Midbrain (tissue), 1 donor: ENCODE measurements at places on chromosomes 4 and X.
A peak's percentile ranks its signal among the peaks of the same experiment; 100 is the strongest.

- no peak for DNase-seq
Measured at GRCh38 chr4:17310269-17310652, 201.6 kb downstream of the QDPR start.

- no peak for DNase-seq
Measured at GRCh38 chr4:83108101-83108861, 6.2 kb downstream of the PLAC8 start.

DNA sequence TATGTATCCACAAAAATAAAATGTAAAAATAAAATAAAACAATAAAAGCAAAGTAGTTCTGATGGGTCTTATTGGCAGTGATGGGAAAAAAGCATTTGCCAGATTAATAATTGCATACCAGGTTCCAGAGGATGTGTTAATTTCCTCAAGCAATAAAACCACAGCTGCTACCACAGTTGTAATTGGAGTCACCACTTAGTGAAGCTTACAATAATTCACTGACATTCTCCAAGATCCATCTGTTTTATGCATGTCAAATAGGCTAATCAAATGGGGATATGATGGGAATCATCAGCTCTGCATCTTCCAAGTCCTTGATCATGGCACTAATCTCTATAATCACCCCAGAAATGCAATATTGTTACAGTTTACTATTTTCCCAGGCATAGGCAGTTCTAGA, 123.5 kb upstream of the EMCN start:
- no peak for DNase-seq

GRCh38 chrX:137548261-137548660, 17.7 kb upstream of the ZIC3 start:
- no peak for DNase-seq

- DNase-seq: no peak
Measured at GRCh38 chrX:41789374-41789773, 65.4 kb downstream of the GPR82 start.

DNA sequence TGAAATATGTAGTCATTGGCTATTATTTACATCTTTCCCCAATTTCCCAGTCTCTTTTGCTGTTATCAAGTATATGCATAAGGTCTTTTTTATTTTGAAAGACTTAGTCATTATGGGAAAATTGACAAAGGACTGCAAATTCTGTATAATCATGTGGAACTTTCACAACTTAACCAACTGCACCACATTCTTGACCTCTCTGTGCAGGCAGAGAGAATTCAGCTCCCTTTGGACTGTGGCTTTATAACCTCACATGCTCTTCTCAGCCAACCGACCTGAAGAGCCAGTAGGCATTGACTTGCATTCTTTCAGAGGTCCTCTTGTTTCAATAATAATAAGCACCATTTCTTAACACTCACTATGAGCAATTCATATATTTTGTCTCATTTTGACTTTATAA, 66.9 kb downstream of the ANXA3 start:
- no peak for DNase-seq

- peak; percentile 53 for DNase-seq
Measured at GRCh38 chrX:13646154-13646549, 6.8 kb upstream of the TCEANC start.

GRCh38 chr4:103498161-103499070, 221.4 kb downstream of the TACR3 start:
- DNase-seq: no peak

GRCh38 chr4:4880492-4880891, 21.0 kb downstream of the MSX1 start:
- DNase-seq: no peak

DNA sequence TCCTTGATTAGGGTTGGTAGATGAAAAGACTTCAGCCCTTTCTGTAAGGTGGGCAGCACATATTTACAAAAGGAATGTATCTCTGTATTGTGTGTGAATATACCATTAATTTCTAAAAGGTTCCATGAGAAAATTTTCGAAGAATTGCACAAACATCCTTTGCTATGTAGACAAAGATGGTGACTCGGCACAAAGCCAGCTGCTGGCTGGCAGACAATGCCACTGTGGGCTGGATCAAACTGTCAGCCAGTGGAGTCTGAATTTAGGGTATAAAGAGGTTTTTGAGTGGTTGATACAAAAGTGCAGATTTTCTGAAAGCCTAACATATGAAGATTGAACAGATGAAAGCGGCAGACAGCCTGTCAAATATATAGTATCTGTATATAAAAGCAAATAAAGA, 5.6 kb upstream of the TXK start:
- no peak for DNase-seq

GRCh38 chr4:96835991-96836390, 996.1 kb downstream of the PDHA2 start:
- no peak for DNase-seq

DNA sequence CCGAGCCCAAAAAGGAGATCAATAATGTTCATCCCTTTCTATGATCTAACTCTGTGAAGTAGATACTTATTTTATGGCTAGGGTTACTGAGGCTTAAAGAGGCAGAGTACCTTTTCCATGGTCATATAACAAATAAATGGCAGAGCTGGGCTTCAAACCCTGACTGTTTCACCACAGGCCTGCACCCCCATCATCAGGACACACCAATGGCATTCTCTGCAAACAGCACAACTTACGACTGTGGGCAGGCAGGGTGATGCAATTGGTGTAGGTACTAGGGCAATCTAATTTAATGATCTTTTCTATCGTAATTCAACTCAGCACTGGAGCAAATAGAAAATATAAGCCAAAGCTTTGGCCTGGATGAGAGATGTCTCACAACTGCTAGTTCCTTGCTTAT, 118.8 kb upstream of the CBR4 start:
- DNase-seq: no peak

DNA sequence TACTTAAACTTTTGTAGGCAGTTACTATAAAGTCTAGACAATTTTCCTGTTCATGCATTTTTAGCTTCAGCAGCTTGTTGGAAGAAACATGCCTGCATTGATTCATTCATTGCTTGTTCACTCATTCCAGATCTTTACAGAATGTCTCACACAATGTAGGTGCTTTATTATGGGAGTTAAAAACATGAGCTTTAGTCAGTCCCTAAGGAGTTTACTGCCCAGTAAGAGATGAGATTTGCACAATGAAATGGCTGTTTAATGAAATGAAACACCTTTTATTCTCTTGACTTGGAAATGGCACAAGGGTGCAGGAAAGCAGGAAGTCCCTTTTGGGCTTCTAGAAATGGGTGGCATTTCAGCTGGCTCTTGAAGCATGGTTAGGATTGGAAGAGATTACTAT, 2.9 kb downstream of the NOCT start:
- no peak for DNase-seq

DNA sequence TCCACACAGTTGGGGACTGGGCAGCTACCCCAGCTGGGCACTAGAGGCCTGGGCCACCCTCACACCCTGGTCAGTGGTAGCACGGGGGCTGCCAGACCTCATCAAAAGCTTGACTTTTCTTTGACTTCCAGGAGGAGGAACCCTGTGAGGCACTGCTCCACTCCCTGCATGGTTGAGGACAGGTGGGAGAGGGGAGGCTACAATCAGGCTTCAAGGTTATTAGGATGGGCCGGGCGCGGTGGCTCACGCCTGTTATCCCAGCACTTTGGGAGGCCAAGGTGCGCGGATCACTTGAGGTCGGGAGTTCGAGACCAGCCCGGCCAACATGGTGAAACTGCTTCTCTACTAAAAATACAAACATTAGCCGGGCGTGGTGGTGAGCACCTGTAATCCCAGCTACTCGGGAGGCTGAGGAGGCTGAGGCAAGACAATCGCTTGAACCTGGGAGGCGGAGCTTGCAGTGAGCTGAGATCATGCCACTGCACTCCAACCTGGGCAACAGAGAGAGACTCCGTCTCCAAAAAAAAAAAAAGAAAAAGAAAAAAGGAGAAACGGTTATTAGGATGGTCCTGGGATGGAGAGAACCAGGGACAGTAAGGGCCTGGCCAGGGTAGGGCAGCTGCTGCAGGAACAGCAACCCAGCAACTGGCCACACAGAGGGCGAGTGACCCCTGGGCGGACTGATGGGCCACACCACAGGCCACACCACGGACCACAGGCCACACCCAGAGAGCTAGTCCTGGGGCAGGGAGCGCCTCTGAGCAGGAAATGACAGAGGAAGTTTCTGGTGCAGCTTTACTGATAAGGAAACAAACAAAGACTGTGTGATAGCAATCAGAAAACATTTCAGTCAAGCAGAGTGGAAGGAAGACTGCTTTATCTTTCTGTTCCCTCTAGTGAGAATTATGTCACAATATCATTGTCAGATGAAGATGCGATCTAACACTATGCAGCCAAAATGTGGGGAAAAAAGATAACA, 20.5 kb upstream of the OPN1LW start:
- no peak for DNase-seq

GRCh38 chrX:77820091-77820727, 34.2 kb upstream of the ATRX start:
- no peak for DNase-seq

- DNase-seq: no peak
Measured at GRCh38 chrX:115174548-115174947, 14.7 kb upstream of the RBMXL3 start.

DNA sequence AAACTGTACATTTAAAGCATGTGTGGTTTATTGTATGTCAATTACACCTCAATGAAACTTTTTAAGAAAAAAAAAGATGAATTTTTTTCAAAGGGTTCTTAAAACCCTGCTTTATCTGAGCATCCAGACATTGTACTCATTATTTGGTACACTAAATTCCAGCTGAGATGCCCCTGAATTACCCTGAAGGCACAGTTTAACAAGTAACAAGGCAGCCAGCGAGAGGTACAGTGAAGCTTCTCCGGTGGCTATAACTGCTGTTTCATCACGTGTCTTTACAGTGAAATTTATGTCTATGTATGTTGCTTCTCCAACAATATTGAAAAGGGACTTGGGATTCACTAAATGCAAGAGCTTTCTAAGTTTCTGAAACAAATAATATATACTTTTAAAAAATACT, 15.8 kb downstream of the SLC7A11 start:
- DNase-seq: no peak

GRCh38 chr4:94370533-94371254, 28.1 kb upstream of the HPGDS start:
- no peak for DNase-seq

DNA sequence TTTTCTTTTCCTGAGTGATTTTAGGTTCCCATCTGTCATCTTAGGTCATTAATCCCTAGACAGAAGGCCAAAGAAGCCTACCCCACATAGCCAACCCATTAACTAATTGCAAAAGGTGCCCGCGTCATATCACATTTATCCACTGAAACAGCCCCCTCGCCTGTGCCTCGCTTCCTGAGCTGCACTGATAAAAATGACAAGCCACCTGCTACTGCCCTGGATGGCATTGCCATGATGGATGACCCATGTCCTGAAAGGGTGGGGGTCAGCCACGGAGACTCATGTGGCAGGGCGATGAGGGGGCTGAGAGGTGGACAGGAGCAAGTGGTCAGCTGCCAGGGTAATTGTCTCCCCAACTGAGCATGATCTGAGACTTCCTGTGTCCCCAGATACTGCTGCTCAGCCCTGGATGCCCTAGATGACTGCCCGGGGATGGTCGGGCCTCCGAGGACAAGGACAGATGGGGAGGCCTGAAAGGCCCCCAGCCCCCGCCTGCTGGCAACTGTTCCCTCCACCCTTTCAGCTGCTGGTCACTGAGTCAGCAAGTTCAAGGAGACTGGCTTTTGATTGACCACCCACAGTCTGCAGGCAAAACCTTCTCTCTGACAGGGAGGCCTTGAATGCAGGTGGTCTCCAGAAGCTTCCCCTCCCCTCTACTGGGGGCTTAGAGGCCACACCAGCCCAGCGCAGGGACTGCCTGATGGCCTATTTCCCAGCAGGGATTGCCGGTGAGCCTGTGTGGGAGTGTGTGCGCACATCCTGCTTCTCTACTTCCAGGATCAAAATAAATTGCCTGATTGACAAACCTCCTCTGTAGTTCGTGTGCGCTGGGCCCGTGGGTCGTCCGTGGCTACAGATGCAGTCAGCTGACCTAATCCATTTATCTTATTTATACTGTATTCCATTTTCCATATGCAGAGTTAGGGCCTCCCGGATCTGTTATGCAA, 496.3 kb downstream of the BCOR start:
- no peak for DNase-seq

DNA sequence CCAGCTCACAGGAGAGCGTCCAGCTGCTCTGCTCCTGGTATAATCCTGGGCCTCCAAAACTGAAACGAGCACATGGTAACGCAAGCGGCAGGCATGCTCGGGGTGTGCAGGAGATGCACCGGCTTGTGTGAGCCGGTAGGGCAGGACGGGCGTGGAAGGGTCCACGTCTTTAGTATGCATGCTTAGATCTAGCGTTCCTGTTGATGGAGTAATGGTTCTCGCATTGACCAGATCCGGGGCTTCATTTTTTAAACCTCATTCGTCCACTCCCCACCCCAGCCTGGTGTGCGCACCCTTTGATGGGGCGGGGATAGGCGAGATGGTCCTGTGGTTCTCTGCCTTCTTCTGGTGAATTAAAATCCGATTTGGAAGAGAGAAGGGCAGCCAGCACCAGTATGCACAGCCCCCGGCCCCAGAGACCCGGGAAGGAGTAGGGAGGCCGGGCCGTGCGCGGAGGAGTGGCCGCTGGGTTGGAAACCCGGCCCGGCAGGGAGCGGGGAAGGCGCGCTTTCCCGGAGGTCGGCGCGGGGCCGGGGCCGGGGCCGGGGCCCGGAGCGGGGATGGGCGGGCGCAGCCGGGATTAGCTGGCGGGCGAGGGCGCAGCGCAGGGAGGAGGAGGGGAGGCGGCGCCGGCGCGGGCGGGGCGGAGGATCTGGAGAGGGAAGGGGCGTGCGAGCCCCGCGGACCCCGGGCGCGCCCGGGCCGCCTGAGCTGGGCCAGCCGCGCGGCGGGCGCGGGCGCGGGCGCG, 39.9 kb downstream of the FAM149A start:
- DNase-seq: peak; percentile 46

GRCh38 chr4:127782275-127783025, at the start of gene HSPA4L:
Gene HSPA4L (plus strand): TSS chr4:127782322. CDS start chr4:127782551, 229 bp downstream.
- DNase-seq: peak; percentile 55

DNA sequence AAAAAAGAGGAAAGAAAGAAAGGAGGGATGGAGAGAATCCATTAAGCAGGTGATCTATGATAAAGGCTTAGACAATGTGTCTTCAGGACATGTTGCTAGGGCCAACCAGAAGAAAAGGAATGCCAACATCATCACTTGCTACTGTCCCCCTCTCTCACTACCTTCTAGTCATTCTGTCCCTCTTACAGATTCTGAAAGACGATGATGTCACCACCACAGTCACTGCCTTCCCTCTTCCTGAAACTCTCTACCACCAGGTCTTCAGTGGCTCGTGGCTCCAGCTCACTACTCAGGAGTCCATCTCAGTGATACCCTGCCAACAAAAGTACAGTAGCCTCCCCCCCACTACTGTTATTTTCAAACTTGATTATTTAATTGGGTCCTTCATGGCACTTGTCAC, 64.0 kb downstream of the KCNIP4 start:
- DNase-seq: no peak

- no peak for DNase-seq
Measured at GRCh38 chrX:113001836-113002235, 161.2 kb upstream of the AMOT start.

- DNase-seq: no peak
Measured at GRCh38 chr4:17072483-17072882, 174.0 kb upstream of the LDB2 start.

GRCh38 chrX:12685541-12685940, 105.7 kb upstream of the PRPS2 start:
- DNase-seq: no peak

GRCh38 chr4:20266215-20267082, 14.7 kb downstream of the SLIT2 start:
- no peak for DNase-seq

GRCh38 chrX:116278826-116279225, 108.3 kb downstream of the AGTR2 start:
- no peak for DNase-seq
